Right atrium auricular region (tissue), 2 donors: ENCODE measurements at places on chromosomes 2 and 18. TPM values are rescaled to one million over a fixed set of nuclear protein-coding genes. Genes with fewer than 3 reads are reported as not detected.

GRCh38 chr18:14098428-14098827 lies 33.8 kb downstream of the ZNF519 start:
- DNase-seq, result no peak

DNA sequence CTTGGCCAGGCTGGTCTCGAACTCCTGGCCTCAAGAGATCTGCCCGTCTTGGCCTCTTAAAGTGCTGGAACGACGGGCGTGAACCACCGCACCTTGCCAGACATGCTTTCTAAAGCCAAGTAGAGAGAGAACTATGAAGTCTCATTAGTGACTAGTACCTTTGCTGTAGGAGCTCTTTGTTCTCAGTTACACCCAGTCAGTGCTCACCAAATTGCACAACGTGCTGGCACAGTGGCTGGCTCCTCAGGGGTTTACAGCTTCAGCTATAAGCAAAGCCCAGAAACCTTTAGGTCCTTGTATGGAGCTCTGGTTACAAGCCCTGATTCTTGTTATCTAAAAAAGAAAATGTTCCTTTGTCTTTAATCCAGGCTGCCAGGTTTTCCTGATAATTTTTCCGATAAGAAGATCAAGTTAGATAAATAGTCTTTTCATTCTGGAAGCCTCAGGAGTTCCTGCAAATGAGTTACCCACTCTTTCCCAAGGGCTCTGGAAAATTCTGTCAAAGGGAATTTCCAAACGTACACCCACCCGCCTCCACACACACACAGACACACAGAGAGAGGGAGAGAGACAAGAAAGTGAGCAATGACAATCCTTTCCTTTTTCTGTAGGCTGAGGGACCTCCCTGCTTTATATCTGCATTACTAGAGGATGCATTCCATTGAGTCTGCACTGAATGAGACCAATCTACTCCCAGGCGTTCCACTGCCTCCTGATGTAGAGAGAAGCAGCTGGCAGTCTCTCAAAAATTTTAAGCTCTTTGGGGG lies 100.2 kb upstream of the CSRNP3 start:
- DNase-seq, result no peak

The PAX8 gene
- total RNA-seq, result 0.37 TPM

DNA sequence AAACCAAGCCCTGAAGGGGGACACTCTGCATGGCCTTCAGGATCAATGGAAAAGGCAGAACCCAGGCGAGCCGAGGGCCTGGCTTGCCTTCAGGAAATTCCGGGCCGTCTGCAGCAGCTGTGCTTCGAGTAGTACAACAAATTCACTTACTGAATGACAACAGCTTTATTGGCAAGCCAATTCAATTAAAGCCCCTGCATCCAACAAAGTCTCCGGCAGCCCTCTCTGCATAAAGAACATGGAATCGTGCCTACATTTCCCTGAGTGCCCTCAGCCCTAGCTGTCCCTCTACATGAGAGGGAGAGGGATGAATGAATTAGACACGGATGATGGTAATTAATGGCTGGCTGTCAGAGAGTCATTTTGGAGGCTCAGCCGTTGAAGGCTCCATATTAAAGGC lies 189.0 kb downstream of the BCL11A start:
- DNase-seq, result no peak

GRCh38 chr2:60888853-60889252 lies 7.5 kb downstream of the REL start:
- DNase-seq, result no peak

The FOXD4L1 gene
- not detected for total RNA-seq

GRCh38 chr2:30356776-30357175 lies 90.3 kb upstream of the LCLAT1 start:
- DNase-seq, result no peak

The ADGRF3 gene
- not detected for total RNA-seq

DNA sequence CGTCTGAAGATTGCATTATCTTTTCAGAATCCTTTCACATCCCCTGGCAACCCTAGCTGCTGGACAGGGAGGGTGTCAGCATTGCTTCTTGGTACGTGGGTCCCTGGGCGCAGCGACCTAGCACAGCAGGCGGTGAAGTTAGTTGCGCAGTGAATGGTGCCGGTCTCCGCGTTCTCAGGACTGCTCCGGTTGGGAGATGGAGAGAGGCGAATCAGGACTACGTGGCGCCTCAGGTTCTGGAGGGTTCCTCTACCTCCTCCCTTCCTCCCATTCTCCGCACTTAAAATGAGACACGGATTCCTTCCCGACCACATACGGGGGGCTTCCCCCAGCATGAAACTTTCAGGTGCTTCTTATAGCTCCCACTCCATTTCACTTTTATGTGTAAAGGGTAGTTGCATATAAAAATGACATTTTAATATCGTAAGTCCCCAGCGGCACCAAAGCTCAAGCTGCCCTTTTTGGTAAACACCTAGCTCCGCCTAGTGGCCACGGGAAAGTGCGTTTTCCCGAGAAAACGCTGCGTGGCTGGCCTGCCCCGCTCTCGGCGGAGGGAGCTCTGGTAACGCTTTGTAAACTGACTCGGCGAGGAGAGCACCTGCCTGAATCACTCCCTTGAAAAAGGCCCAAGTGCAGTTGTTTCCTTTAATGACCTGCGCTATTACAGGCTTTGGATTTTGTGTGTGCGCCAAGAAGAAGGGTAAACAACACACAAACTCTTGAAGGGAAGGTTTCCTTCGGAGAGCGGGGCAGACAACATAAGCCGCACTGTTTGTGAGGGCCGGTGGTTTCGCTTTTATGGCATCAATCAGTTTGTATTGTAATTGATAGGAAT lies 32.9 kb upstream of the INHBB start:
- DNase-seq, result peak; percentile 90

- DNase-seq, result no peak
Measured at GRCh38 chr2:149038442-149039212, at the start of gene LYPD6B. Gene LYPD6B, plus strand, starts transcription at chr2:149038699. Its CDS starts 92,250 bp downstream, at chr2:149130949.

The CHRND gene
- total RNA-seq, result 0.19 TPM

GRCh38 chr2:7925506-7925905 lies 756.4 kb upstream of the ID2 start:
- DNase-seq, result no peak

DNA sequence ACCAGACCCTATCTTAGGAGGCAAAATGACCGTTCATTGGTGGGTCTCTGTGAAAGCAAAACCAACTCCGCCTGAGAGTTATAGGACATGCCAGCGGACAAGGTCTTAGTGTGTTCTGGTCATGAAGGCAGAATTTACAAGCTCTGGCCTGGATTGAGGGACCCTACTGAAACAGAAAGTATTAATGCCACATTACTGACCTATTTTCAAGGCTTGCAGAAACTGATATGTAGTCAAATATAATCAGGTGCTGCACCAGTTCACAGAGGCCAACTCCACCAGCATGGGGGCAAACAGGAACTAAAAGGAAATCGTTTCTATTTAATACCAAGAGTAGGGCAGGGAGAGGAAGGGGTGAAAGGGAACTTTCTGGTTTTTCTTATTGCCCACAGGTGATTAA lies 19.7 kb downstream of the TYMS start:
- DNase-seq, result no peak

The IER3IP1 gene
- total RNA-seq, result 9.7 TPM

The ANKRD62 gene
- not detected for total RNA-seq

DNA sequence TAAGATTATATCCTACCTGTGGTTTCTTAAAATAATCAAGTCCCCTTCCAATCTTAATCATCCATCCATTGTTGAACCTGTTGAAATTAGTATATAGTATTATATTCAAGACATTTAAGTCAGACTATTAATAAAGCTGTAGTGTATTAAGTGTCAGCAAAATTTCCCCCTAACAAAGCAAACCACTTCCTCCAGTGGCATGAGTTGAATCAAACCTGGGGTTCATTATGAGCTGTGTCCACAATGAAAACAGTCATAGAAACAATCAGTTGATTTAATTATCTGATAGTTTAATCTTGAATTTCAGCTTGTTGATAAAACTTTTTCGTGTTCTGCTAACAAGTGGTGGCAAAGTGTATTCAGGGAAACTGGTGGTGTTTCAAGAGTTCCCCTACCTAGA lies 11.3 kb downstream of the MITD1 start:
- no peak for DNase-seq

GRCh38 chr18:51235009-51235789 lies 37.7 kb upstream of the MEX3C start:
- no peak for DNase-seq

The OTOS gene
- not detected for total RNA-seq

DNA sequence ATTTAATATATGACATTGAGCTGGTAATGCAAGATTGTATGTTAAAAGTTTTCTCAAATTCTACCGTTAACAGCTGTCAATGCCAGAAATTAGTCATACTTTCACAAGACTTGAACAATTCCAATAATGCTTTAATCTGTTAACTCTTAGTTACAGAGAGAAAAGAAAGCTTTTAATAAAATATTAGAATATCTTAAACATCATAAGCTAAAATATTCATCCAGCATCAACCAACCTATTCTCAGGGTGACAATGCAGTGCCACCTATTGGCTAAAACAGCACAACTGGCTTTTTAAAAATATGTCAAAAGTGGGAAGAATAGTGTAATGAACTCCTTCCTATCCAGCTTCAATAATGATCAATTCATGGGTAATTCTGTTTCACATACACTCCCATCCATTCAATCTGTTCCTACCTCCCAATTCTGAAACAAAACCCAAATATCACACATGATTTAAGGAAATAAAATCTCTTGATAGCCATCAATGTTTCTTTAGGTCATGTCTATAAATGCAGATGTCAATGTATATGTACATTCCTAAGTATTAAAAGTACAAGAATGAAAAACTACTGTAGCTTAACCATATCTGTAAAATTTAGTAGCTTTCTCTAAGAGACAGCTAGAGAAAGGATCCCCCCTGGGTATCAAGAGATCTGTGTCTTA lies 79.8 kb upstream of the CCDC141 start:
- no peak for DNase-seq

GRCh38 chr2:121173112-121173511 lies 111.9 kb downstream of the TFCP2L1 start:
- DNase-seq, result no peak

The PELI1 gene
- 10.9 TPM for total RNA-seq

The ABCB11 gene
- total RNA-seq, result 0.33 TPM

The SCN2A gene
- total RNA-seq, result 0.39 TPM

The EHD3 gene
- 10.6 TPM for total RNA-seq

The MROH2A gene
- not detected for total RNA-seq

GRCh38 chr2:42794271-42795046 lies 2.1 kb upstream of the HAAO start:
- no peak for DNase-seq

GRCh38 chr18:49733896-49734585 lies 79.3 kb downstream of the ACAA2 start:
- no peak for DNase-seq

The GKN2 gene
- not detected for total RNA-seq

GRCh38 chr2:58228299-58228698 lies 12.8 kb downstream of the FANCL start:
- no peak for DNase-seq

DNA sequence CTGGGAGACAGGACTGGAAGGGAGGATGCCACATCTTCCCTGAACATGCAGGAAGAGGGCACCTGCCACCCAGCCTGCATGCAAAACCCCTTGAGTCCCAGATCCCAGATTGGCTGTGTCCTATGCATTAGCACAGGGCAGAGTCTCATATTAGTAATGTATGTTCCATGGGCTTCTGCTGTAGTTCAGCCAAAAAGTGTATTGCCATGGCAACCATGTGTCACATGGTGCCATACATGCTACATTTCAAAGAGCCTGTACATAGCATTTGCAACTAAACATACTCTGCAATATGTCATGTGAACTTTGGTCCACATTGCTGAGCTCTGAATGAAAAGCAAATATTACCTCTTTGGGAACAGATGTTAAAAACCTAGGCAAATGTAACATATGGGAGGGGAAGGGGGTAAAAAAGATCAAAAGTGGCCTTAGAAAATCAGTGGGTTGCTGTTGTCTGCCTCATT lies 78.4 kb downstream of the DPP4 start:
- DNase-seq, result no peak

The RUFY4 gene
- total RNA-seq, result 0.12 TPM

DNA sequence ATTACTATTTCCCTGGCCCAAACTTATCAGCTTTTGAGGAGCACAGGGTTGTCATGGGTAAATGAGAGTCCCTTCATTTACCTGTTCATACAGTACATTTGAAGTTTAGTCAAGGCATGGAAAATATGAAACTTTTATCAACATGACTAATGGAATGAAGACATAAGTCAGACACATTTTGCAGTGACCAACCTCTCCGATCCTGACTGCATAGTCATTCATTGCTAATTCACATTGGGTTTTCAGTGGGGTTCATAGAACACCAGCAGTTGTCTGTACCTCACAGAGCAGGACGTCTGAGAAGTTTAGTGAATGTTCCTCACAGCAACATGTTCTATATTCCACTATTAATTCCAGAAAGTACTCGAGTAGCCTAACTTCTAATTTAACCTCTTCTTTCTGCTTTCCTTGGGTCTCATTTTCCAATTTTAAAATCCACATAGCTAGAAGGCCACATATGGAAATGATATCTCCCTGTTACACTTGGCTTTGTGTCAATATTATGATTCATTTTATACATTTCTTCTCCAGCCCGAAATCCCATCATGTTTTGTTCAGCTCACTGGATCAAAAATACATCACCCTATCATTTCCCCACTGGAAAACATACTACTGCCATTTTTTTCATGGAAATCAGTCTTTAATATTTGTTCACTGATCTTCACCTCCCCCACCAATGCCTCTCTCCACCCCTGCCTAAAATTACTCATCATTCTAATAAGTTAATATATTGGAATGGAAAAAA lies 65.9 kb downstream of the CDH20 start:
- no peak for DNase-seq

The CDH19 gene
- 72.3 TPM for total RNA-seq

DNA sequence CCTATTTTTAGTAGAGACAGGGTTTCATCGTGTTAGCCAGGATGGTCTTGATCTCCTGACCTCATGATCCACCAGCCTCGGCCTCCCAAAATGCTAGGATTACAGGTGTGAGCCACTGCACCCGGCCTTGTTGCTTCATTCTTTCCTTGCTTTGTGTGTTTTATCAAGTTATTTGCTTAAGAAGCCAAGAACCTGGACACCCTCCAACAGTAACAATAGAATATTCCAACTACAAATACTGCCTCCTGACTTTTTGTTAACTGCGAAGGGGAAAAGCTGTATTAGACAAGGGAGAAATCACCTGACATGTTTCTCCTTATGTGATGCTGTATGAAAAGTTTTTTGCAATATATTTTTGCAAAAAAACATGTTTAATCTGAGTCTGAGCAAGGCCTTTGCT lies 297.2 kb downstream of the NCKAP5 start:
- DNase-seq, result no peak

DNA sequence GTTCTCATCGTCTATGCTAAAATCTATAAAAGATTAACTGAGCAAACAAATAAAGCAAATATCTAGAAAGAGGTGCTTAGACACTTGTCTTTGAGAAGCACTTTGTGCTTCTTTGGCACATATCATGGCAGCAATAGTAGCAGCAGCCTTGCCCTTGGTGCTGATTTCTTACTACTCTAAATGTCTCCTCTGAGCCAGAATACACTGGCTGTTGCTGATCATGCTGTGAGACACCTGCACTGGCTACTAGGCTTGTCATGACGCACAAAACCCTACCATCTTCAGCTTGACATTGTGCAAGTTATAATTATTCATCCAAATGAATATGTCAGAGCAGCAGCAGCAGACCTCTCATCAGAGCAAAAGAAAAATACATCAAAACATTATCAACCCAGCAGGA lies 46.7 kb downstream of the FANCL start:
- DNase-seq, result no peak

GRCh38 chr2:152126664-152127063 lies 27.8 kb upstream of the CACNB4 start:
- DNase-seq, result no peak
